ENCODE measurements at places on chromosomes 6 and 20.

DNA sequence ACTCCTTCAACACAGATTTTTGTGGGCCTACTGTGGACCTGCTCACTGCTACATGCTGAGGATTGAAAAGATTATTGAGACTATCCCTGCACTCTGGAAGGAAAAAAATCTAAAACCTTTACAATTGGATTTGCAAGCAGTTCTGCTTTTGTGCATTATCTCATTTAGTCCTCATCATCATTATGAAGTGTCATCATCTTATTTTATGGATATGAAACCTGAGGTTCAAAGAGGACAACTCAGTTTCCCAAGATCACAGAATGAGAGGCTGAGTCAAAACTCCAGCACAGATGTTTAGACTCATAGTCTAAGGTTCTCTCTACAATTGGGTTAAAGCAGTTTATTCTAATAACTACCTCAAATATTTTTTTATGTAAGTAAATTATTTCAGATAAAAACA lies 160.2 kb upstream of the MARCKS start:
- DNase-seq = no peak

DNA sequence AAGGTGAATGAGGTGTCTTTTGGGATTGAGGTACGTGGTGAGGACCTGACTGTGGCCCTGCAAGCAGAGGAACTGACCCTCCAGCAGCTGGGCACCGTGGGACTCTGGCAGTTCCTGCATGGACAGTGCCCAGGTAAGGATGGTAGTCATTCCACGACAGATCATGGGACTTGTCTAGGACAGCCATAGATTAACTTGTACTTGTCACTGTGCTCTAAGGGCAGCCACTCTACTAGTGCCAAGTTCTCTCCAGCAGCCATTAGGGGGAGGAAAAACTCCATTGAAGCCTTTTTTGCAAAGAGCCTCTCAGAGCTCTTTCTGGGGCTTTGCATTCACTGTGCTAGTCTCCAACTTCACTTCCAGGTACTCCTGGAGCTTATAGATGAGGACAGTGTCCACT lies 20.4 kb downstream of the TAF11 start:
- no peak for DNase-seq

- DNase-seq = no peak
These were observed 90.7 kb upstream of the F13A1 start for GRCh38 chr6:6411115-6411514.

DNA sequence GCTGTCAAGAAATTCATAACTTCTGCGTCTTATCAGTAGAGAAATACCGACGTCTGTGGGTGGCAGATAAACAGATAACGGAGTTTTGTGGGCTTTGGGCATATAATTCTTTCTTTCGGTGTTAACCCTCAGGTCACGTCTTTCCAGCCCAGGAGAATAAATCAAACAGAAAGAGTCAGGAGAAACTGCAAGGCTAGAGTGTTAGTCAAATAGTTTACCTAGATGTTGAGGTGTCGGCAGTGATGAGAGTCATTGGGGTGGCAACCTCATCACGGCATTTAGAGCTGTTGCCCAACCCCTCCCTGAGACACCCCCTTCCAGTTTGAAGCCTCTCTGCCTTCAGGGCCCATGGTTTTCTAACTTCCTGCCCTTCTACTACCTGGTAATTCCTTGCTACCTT lies 49.5 kb downstream of the ADTRP start:
- DNase-seq = peak; percentile 27
